ENCODE measurements at places on chromosomes 12 and 14.

- no peak for DNase-seq
Measured at GRCh38 chr12:69512820-69513219, 42.6 kb downstream of the FRS2 start.

GRCh38 chr12:3469711-3470110, 21.3 kb upstream of the PRMT8 start:
- DNase-seq: no peak

GRCh38 chr12:2161473-2161872, 108.7 kb downstream of the CACNA1C start:
- DNase-seq: no peak

- no peak for DNase-seq
Measured at GRCh38 chr12:124613151-124613585, 45.8 kb upstream of the NCOR2 start.

GRCh38 chr12:108099778-108100489, 29.2 kb upstream of the WSCD2 start:
- no peak for DNase-seq
